ENCODE measurements at places on chromosomes 1 and 21.

- peak; percentile 39 for DNase-seq
These were observed 124.0 kb downstream of the GPATCH2 start for GRCh38 chr1:217506878-217507277.

DNA sequence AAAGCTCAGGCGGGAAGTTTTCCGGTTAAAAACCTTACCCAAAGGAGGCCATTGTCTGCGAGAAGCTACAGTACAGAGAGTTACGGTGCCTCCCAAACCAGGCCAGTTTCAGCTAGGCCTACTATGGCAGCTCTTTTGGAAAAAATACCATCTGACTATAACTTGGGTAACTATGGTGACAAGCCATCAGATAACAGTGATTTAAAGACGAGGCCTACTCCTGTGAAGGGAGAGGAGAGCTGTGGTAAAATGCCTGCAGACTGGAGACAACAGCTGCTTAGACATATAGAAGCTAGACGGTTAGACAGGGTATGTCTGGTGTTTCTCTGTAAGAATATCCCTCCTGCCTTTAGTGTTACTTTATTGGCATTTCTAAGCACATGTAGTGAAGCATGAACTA is 165.9 kb downstream of the LRRC40 start:
- no peak for DNase-seq

DNA sequence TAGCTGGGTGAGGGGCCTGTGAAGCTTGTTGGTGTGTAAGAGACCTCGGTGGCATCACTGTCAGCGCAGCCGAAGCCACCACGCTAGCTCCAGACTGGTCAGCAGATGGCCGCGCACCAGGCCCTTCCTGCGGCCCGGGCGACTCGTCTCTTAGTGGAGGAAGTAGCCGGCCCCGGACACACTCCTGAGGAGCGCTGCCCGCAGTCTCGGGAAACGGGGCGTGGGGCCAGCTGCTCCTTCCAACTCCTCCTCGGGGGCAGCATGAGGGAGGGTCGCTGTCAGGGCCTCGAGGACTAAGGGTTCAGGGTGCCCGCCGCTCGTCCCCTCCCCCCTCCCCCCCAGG is 20.4 kb downstream of the H3-3A start:
- peak; percentile 33 for DNase-seq

DNA sequence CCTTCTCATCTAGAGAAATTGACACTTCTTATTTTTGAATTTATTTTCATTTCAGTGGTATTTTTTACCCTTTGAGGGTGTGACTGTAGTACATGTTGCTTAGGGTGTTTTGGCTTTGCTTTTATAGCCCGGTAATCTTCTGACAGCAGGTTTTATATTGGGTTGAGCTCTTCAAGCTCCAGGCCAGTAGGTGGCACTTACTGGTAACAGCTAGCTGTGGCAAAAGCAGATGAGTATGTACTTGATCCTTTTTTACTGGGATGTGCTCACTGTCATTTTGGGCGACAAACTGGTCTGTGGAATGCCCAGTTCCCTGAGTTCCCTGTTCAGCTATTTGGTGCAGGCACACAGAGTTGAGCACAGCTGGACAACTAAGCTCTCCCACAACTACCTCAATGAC is 916.2 kb upstream of the B3GALT2 start:
- DNase-seq: no peak

- DNase-seq: no peak
These were observed 11.5 kb upstream of the SLC9A1 start for GRCh38 chr1:27166351-27166802.

GRCh38 chr1:2192031-2192995 is 2.3 kb downstream of the FAAP20 start:
- peak; percentile 77 for DNase-seq

GRCh38 chr1:172832006-172832725 is 173.3 kb downstream of the FASLG start:
- DNase-seq: no peak

DNA sequence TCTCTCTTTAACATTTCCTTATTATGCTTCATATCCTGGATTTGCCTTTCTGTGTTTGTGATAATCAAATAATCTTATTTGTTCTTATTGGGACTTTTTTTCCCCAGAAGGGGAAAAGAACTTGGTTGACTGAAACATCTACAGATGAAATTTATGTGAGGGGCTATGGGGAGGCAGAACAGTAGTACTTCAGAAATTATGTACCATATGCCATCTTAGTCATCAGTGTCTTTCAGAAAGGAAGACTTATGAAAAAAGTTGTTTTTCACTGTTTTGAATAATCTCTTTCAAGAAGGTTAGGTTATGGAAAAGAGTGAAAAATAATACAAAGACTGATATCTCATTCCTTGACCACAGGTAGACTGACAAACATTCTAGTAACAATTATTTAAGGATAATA is 30.2 kb upstream of the TRAF5 start:
- no peak for DNase-seq

- DNase-seq: peak; percentile 85
These were observed 57.6 kb downstream of the LDLRAD2 start for GRCh38 chr1:21869620-21870121.

DNA sequence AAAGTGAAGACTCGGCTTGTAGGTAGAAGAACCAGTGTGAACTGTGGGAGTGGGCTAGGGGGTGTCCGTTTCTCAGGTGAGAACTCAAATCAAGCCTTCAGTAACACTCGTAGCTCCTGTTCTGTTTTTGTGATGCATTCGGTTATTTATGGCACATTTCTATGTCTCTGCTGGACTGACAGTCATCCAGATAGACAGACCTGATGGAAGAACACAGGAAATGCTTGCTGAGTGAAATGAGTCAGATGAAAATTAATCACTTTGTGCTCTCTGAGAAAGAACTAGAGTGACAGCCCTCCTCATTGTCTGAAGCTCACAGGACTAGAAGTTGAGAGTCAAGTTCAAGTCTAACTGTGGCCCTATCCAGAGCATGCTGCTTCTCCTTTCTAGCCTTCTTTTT is 360.1 kb upstream of the PLXNA2 start:
- peak; percentile 37 for DNase-seq

DNA sequence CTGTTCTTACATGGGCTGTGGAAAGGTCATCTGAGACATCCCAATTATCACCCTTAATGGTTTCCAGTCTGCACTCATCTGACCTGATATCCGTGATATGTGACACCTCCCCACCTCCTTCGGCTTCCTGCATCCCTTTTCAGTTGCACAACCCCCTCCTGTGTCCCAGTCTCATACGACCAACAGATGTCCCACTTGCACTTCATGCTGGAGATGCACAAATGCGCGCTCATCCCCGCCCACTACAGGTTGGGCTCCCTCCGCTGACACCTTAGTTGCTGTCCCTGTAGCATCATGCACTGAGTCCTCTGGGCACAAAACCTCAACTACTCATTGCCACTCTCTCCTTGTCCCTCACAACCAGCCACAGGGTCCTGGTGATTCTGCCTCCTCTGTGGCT is 94.4 kb downstream of the MIS18A start:
- no peak for DNase-seq

- DNase-seq: no peak
These were observed 123.9 kb upstream of the GRIK3 start for GRCh38 chr1:37158113-37158749.

GRCh38 chr1:43197343-43198127 is 25.4 kb downstream of the CFAP57 start:
- no peak for DNase-seq

DNA sequence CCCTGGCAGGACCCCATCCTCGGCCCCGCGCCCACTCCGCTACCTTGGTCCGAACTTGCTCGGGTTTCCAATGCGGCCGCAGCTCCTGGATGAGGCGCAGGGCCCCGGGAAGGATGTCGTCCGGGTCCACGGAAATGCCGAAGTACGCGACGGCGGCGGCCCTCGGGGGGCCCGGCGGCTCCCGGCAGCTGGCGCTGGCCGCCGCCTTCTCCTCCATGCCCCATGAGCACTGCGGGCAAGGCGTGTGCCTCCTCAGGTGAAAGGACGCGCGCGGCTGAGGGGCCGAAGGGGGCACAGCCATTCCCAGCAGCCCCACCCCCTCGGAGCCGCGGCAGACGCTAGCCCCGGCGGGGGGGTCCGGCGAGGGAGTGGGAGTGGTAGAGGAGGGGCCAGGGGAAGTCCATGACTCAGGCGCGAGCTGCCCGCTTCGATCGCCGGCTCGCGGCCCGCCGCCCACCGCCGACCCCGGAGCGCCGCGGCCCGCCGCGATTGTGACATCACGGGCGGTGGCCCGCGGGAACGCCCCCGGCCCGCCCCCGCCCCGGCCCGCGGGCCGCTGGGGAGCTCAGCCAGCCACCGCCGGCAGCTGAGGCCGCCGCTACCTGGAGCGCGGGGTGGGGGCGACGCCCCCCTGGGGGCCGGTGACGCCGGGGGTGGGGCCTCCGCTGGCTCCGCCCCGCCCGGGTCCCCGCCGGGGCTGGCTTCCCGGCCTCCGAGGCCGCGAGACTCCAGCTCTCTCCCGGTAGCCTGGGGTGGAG is at the start of gene ETNK2:
ETNK2 (minus strand) TSS at position 493 of the 758 bp plus-strand sequence; CDS start at position 301, 192 bp downstream.
- DNase-seq: peak; percentile 20

DNA sequence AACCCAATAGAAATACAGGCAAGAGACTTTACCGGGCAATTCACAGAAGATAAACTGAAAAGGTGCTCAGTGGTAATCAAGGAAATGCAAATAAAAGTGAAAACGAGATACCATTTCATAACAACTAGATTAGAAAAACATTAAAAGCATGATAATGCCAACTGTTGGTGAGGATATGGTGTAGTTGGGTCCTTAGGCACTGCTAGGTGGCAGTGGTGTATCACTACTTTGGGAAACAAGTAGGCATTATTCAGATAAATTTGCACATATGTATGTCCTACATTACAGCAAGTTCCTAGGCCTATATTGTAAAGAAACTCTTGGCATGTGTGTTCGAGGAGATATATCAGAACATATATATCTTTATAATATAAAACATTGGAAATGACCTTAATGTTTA is 31.0 kb downstream of the AZIN2 start:
- peak; percentile 52 for DNase-seq

DNA sequence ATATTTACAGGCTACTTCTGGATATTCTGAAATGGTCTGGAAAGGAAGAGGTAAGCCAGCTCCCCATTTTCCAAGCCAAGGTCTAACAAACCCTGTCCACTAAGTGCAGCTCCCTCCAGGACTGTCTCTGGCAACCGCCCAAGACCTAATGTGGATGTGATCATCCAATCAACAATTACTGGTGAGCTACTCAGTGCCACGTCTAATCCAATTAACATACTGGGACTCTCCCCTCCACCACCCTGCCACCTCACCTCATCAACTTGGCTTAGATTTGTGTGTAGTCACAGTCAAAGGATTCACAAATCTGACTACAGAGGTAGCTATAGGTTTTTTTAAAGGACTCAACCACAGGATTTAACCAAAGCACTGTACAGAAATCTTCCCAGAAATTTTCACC is 25.4 kb upstream of the S100A7 start:
- peak; percentile 58 for DNase-seq

GRCh38 chr1:1543706-1544099 is 3.3 kb upstream of the TMEM240 start:
- no peak for DNase-seq

- no peak for DNase-seq
These were observed 399.4 kb downstream of the PTPRU start for GRCh38 chr1:29635501-29636263.

GRCh38 chr1:169527451-169528214 is 41.9 kb upstream of the SLC19A2 start:
- peak; percentile 84 for DNase-seq

DNA sequence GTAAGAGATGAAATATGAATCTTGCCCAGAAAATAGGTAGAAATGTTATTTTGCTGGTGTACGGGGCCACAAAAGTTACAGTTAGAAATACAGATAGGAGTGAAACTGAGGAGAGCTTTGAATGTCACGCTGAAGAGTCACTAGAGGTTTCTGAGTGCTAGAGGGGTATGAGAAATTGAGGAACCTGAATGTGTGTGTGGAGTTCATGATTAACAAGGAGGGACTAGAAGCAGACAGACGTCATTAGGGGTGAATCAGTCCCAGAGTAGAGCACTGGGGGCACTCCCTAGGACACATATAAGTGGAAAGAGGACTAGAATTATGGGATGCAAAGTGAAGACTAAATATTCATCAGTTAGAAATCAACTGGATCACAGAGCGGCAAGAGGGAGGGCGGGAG is 188.9 kb upstream of the MAP1LC3C start:
- no peak for DNase-seq

GRCh38 chr1:224783006-224783651 is 146.3 kb upstream of the DNAH14 start:
- DNase-seq: no peak

- no peak for DNase-seq
These were observed 65.2 kb downstream of the AGPAT3 start for GRCh38 chr21:43930074-43930847.

DNA sequence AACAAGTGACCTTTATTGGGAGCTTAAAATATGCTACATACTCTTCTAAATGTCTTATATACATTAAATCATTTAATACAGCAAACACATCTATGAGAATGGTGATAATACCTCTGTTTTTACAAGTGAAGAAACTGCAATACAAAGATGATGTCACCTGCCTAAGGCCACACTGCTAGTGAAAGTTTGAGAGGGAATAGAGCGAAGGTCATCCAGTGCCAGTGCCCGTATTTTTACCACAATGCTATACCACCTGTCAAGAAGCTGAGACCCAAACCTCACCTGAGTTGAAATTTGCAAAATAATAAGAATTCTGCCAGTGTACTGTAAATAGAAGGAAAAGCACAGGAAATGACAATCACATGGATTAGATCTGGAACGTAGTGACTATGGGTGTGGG is 200.4 kb upstream of the TMPRSS15 start:
- no peak for DNase-seq

DNA sequence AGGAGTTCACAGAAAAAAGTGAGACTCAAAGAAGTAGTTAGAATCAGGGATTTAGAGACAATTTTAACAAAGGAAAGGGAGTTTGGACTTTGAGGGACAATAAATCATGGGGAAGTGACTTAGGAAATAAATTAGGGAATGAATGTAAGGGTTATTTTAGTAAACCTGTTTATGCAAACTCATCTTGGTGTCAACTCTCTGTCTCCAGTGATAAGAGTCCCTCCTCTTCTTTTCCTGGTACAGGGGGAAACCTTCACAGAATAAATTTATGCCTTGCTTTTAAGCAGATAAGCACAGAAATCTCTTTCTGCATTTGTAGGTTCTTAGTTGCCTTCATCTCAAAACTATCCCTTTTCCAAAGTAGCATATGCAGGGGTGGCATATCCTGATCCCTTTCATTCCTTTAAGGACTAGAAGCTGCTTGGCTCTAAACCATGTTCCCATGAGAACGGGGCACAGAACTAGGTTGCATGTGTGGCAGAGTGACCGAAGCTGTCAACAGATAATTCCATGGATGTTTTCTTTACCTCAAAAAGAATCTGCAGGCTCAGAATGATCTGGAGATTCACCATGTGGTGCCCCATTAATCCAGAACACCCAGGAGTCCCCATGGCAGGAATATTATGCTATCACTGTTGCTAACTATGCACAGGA is 155.4 kb downstream of the ZNF648 start:
- no peak for DNase-seq

DNA sequence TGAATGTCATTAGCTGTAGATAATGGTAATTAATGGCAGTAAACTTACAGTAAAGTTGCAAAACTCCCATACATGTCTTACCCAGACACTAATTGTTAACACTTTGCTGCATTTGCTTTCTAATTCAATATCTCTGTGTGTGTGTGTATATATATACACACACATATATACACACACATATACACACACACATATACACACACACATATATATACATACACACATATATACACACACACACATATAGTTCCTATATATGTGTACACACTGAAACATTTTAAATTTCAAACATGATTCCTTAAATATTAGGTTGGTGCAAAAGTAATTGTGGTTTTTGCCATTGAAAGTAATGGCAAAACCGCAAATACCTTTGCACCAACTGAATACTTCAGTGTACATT is 3.7 kb upstream of the EPHX1 start:
- no peak for DNase-seq

- no peak for DNase-seq
These were observed 3.7 kb upstream of the PAQR6 start for GRCh38 chr1:156251527-156251926.

- no peak for DNase-seq
These were observed 10.2 kb downstream of the KMO start for GRCh38 chr1:241542199-241542907.
